ENCODE measurements at places on chromosomes 16 and 17.

DNA sequence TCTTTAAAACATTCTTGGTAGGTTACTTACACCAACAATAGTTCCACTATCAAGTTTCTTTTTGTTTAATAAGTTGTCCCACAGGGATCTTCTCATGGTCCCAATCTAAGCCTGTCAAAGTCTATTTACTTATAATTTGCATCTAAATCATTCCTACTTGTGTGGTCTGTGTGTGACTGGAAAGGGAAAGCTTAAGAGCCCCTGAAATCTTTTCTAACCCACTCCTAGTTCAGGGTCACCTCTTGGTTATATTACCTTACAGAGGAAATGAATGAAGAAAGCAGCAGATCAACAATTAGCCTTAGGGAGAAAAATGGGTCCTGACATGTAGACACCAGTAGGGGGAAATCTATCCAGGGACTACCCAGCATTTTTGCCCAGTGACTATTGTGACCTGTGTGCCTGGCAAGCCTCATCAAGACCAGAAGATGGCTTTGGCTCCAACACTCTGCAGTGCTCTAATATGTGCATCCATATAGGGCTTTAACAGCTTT lies 110.4 kb upstream of the HAS3 start:
- DNase-seq: no peak

DNA sequence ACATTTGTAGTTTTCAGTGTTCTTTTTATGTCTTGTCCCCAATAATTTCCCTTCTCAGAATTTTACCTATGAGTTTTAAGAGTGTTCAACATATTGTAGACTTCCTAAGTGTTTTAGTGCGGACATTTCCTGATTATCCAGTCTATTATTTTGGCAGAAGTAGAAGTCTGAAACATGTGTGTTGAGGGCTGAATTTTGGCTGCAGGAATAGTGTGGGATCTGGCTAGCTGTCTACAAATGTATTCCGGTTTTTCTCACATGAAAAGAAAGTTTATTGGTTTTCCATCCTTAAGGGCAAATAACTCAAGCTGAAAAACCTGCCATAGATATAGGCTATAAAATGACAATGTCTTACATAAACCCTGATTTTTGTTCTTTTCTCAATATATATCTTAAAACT lies 33.0 kb upstream of the CA10 start:
- DNase-seq: no peak

DNA sequence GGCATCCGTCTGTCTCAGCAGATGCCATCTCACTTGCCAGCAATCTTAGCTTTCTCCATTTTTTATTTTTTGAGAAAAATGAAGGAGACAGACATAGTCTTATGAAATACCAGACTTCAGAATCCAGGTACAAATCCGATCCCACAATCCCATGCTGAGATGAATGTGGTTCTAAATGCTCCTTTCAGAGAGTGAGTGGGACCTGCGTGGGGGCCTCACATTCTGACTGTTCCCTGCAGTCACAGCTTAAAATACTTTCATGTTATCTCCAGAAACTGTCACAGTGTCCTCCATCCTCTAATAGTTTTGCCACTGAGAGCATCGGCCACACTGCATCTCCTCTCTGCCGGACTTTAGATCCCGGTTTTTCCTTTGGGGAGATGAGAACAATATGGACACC lies 34.9 kb upstream of the ENDOV start:
- DNase-seq: no peak

- no peak for DNase-seq
These were observed 6.4 kb upstream of the LGALS9 start for GRCh38 chr17:27624539-27624938.

DNA sequence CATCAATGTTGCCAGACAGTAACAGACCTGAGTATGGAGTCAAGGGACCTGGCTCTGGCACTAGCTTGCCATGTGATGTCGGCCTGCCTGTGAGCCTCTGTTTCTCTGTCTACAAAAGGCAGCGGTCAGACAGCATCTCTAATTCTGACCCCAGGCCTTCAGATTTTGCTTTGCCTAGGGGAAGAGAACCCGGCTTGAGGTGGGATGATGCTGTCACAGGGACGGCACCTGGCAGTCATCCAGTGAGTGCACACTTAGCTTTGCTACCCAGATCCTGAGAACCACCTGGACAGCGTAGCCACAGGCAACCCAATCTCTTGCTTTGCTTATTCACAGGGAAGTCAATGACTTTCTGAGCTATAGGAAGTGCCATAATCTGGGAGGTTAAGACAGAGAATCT lies 135.2 kb upstream of the SALL1 start:
- no peak for DNase-seq

GRCh38 chr17:53844491-53845107 lies 21.9 kb downstream of the KIF2B start:
- DNase-seq: no peak

- DNase-seq: no peak
These were observed 547 bp upstream of the ZNF48 start for GRCh38 chr16:30394592-30395154.

DNA sequence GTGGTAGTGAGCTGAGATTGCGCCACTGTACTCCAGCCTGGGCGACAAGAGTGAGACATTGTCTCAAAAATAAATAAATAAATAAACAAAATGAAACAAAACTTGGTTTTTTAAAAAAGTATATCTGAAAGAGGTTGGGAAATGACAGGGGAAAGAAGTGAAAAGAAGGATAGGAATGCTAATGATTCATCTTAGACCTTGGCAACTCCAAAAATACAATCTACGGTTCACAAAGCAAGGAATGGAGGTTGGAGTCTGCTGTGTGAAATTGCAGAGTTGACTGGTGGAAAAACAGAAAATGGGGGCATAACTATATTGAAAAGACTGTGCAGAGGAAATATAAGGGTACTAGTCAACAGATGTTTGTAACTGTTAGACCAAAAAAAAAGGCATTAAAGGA lies 40.0 kb upstream of the CD300E start:
- DNase-seq: no peak

- DNase-seq: peak; percentile 51
These were observed 65.2 kb upstream of the TOB1 start for GRCh38 chr17:50931144-50931908.

DNA sequence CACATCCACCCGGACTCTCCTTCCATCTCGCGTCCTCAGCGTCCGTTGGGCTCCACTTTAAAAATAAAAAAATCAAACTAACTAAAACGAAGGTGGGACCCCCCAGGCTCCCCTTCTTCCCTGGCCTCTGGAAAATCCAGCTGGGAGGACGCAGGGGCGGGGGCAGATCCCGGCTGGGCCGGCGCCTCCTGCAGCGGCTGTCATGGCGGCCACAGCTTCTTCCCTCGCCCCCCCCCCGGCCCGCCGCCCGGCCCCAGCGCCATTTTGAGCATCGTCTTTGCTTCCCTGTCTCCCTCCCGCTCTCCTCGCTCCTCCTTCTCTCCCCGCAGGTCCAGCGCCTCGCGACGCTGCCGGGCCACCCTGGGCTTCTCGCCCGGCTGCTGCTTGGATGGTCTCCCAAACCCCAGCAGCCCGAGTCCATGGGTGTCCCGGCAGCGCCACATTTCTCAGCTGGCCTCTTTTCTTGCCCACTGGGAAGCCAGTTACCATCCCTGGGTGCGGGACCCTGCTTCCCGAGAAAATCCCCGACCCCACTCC lies 3.3 kb downstream of the HOXB2 start:
- DNase-seq: peak; percentile 38

DNA sequence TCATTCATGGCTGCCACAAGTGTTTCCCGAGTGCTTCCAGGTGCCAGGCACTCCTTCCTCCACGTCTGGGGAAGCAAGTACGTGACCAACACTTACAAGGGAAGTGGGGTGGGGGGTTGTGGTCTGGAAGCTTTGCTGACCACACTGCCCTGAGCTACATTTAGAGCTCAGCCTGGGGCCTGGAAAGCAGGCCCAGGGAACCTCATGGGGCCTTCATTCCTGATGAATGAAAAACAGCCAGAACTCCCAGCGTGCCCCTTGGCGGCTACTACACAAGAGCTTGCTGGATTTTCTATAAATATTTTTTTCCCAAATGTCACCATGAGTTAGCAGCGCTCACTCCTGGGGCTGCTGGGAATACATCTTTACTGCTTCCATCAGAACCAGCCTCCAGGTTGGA lies 73.3 kb downstream of the ABCC12 start:
- no peak for DNase-seq

DNA sequence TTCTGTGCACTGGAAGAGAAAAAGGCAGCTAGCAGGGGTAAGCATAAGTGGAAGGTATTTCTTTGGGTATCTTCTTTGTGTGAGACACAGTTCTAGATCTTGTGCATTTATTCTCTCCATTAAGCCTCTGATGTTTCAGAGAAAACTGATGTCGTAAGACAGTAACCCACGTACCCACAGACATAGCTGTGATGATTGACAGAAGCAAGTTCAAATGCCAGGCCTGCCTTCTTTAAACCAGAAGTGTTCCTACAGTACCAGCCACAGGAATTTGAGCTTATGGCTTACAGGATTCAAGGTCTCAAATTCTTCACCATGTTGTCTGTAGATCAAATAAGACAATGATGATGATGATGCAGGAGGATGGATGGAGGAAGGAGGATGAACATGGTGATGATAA lies 161.4 kb upstream of the KCNJ16 start:
- no peak for DNase-seq

DNA sequence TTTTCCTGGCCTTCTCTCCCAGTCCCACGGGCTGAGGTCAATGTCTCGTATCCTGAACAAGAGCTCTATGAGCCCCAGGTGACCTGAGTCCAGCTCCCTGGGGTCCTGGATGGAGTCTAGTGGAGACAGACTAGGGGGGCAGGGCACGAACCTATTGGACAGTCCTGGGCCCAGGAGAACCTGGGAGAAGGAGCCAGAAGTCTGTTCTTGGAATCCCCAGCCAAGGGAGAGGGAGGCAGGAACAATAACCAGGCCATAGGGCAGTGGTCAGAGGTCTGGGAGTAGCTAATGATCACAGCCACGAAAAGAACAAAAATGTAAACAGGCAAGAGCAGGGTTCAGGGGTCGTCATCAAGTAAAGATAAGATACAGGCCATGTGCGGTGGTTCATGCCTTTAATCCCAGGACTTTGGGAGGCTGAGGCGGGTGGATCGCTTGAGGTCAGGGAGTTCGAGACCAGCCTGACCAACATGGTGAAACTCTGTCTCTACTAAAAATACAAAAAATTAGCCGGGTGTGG lies 60.8 kb downstream of the COPRS start:
- DNase-seq: no peak

- no peak for DNase-seq
These were observed 83.2 kb downstream of the TMC6 start for GRCh38 chr17:78045316-78045715.

- DNase-seq: no peak
These were observed 4.1 kb downstream of the SLC16A5 start for GRCh38 chr17:75091855-75092327.
